ENCODE measurements at places on chromosomes 5 and 9.

GRCh38 chr9:14650596-14650995, 42.6 kb downstream of the ZDHHC21 start:
- no peak for DNase-seq

DNA sequence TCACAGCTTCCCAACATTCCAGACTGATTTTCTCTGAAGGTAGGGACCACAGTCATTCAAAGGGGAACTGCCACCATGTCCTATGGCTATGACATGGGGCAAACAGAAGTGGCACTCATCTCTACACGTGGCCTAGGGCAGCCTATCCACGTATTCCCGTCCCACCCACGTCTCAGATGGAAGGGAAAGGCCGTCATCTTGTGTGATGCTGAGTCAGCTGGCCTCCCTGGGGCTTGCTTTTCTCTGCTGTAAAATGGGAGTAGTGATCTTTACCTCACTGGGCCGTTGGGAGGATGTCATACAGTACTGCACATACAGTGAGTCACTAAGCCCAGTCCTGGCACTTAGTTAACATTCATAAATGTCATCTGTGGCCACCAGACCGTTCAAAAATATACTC, 72.3 kb downstream of the RAPGEF1 start:
- DNase-seq, result no peak

DNA sequence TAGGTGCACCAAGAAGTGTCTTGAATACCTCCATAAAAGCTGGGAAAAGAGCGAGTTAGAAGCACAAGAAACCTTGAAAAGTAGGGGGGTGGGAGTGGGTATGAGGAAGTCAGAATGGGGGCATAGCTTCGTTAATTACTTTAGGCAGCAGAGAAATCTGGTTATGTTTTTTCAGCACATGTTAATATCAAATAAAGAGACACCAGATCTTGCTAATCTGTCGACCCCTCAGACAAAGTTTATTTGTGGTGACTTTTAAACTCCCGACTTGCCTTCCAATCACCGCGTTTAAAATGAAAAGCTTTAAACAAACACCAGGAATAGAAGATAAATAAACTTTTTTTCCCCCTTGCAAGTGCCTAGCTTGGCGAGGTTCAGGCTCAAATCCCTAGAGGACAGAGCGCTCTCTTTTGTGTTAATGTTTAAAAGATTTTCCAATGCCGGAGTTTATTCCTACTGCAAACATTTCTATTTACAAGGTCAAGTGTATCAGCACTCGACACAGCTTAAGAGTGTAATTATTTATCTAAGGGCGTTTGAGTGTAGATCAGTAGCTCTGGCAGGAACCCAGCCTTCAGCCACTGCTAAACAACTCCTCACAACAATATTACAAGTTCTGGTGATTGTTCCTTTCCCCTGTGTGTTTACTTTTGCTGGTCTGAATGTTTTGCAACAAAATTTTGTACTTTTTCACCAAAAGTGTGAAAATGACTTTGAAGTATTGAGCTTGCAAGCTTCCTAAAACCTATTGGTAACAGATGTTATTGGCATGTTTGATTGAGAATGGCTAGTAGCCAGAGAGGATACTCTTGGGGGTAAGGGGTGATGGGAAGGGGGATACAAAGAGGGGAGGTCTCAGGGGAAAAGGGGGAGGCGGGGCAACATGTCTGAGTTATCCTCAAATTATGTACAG, 3.8 kb downstream of the GAS1 start:
- no peak for DNase-seq

DNA sequence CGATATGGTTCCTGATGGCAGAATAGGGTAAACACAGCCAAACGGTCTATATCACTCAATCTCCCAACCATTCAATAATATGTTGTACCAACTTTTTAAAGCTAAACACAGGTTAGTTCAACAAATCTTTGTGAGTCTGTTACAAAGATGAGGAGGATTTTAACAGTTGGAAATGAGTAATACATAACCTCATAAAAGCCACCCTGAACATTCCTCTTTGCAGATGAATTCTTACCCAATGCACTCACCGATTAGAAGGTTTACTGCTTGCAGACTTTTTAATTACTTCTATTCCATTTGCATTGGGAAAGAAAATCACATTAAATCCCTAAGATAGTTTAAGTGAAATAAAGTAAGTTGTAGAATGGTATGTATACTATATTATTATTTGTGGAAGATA, 23.3 kb upstream of the TRMT10B start:
- no peak for DNase-seq

- no peak for DNase-seq
Measured at GRCh38 chr5:39016587-39017275, 57.5 kb downstream of the RICTOR start.

DNA sequence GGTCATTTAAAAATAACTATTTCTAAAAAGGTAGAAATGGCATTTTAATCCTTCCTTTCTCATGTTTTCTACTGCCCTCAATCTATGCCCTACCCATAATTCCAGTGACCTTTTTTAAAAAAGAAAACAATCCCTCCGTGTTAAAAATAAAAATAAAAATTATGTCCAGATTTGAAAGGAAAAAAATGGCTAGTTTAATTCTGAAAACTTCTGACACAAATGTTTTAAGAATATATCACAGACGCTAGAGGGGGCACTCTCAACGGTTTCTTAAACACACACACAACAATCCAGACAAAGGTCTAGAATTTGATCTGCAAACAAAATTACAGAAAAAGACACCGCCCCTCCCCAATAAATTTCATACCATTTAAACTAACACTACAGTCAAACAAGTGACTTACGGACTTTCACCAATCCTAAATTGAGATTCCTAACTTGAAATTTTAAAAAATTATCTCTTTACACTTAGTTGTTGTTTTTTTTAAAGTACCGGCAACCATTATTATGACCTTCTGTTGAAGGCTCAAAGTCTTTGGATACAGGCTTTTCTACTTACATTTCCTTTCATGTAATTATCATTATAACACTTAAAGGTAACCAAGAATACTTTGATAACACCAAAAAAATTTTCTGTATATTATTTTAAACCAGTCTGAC, 38.2 kb downstream of the CLINT1 start:
- DNase-seq, result peak; percentile 56

DNA sequence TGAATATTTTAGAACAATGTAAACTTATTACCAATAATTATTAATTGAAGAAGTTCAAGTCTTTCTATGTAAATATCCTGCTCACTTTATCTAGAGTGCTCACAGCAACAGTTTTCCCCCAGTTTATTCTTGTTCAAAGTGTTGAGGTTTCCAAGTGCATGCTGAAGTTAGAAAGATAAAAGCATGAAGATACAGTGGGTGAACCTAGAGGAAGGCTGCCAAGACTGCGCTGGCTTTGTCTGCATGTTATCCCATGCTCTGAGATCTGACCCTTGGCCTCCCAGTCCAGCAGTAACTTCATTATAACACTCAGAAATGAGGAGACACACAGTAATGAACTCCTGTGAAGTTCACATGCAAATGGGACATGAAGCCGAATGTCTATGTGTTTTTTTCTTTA, 76.0 kb upstream of the PIP5K1B start:
- DNase-seq, result no peak

DNA sequence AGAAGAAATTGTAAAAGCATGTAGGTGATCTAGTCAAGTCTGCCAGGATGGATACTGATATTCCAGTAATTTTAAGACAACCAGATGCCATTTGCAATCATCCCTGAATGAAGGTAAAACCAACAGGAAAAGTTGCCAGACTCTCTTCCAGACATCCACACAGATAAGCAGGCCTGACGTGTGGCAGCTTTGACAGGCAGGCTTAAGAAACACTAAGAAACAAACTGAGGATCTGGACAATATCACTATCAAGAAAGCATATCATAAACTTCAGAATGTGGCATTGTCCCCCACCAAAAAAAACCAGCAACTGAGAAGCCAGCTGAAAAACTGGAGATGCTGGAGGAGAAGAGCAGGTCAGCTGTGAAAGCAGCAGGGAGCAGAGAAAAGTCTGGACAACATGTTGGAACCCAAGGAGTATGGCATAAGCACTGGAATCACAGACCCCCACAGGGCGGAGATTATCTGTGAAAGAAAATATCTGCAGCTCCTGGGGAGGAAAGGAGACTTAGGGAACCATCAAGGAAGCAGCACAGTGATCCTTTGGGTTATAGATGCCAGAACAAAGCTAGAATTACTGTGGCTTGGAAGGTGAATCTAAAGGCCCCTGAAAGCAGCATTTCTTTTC, 307.0 kb downstream of the CWC27 start:
- no peak for DNase-seq

DNA sequence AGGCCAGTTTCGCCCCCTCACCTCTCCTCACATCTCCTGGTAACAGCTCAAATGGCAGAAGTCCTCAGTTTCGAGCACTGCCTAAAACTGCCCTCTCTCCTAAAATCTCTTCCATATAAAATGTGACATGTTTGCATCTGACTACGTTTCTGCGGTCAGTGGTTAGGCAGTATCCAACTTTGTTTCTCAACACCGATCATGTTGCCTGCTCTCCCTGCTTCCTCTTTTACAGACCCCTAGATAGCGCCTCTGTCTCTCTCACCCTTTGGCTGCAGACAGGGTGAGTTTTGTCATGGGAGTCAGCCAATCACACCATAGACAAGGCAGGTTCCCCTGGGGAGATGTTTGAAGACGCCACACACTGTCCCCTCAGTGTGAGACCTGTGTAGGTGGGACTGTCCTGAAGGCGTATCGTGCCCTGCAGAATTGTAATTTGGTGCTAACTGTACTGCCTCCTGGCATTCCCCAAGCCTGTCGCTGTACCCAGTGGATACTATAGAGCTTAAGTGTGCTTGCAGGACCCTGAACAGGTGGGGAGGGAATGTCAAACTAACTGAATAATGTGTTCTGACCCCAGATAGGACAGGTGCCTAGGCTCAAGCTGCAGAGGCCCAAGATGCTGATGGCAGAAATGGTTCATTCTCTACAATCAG, 1.1 kb downstream of the HEXB start:
- no peak for DNase-seq

DNA sequence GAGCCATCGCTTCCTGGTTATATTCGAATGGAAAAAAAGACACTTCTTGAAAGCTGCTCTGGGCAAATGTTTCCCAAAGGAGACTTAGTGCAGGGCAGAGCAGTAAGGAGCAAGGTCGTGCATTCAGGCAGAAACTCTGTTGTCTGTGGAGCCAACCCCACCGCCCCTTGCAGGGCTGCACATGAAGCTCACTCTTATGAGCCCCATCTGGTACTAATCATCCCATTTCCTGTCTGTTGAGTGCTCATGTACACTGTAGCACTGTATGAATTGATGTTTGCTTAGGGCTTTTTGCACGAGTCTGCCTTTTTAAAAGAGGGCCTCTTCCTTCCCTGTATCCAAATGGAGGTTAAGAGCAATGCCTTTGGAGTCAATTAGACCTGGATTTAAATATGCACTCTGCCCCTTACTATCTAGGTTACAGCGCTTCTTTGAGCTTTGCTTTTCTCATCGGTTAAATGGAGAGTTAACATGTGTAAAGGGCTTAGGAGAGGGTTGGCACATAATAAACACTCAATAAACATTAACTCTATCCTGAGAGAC, 25.4 kb downstream of the HMHB1 start:
- DNase-seq, result no peak

GRCh38 chr9:114317665-114318357, 5.1 kb upstream of the ORM1 start:
- no peak for DNase-seq

GRCh38 chr9:135486267-135487065, 6.9 kb downstream of the PPP1R26 start:
- DNase-seq, result no peak

- DNase-seq, result no peak
Measured at GRCh38 chr9:126531035-126531571, 82.6 kb upstream of the LMX1B start.

DNA sequence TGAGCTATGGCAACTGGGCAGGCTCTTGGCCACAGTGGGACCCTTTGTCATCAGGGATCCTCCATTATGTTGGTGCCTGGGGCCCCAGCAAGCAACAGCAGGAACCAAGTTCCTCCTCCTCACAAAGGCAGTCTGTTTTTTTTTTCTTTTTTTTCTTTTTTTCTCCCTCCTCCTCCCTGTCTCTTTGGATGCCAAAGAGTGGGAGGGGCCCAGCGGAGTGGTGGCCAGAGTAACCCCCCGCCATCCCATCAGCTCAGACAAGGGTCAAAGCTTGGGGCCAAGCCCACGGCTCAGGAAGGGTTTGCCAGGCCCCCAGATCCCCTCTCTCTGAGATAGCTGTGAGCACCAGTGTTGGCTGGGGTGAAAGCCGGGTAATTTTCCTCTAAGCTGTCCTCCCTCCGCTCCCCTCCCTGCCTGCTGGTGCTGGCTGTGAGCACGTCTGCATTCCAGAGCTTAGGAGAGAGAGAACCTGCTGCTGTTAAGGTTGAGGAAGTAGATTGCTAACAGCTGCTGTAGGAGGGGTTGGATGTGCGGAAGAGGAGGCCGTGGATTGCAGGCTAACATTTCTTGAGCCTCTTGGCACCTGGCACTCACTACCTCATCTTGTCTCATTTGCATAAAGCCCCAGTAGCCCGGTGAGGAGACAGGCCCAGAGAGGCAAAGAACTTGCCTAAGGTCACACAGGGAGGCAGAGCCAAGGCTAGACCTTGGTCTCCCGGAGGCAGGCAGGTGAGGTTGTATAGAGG, 21.2 kb downstream of the GSN start:
- no peak for DNase-seq

GRCh38 chr5:5421149-5421960, 1.1 kb upstream of the ICE1 start:
- DNase-seq, result no peak

DNA sequence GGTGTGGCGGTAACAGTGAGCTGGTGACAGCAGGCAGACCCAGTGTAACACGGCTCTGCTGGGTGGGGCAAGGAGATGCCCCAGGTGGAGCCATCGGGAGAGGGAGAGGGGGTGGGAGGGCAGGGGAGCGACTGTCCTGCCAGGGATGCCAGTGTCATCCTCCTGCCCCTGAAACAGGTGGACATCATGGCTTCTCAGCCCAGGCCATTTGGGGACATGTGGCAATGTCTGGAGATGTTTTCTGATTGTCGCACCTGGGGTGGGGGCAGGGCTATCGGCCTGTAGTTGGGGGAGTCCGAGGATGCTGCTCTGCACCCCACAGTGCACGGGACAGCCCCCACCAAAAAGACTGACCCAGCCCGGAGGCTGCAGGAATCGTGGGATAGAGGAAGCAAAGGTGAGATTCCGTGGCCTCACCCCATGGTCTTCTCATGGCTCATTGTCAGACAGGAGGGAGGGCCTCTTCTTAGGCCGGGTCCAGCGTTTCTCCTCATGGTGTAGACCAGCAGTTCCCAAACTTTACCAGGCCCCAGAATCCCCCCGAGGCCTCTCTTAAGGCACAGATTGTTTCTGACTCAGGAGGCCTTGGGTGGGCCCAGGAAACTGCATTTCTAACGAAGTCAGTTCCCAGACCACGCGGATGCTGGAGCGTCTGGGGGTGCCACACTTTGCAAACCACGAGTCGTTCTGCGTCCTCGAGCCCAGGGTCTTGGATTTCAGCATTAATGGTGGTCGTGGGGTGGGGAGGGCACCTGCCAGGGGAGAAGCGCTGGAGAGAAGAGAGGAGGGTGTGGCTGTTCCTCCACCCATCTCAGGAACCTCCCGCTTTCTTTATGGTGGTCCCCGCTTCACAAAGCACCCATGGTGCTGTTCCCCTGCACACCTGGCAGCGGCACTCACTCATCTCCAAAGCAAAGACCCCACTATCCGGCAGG, 11.0 kb downstream of the COL5A1 start:
- DNase-seq, result no peak

Measured in amniotic stem cell (primary cell).